ENCODE measurements at places on chromosomes 5 and 9.

- DNase-seq = no peak
Observed at GRCh38 chr9:94139672-94140417, 55.6 kb downstream of the PTPDC1 start.

GRCh38 chr9:12648925-12649324, 44.3 kb upstream of the TYRP1 start:
- DNase-seq = no peak

GRCh38 chr5:45225571-45226031, 416.9 kb downstream of the MRPS30 start:
- no peak for DNase-seq

- DNase-seq = no peak
Observed at GRCh38 chr5:89125372-89125771, 242.4 kb upstream of the MEF2C start.

DNA sequence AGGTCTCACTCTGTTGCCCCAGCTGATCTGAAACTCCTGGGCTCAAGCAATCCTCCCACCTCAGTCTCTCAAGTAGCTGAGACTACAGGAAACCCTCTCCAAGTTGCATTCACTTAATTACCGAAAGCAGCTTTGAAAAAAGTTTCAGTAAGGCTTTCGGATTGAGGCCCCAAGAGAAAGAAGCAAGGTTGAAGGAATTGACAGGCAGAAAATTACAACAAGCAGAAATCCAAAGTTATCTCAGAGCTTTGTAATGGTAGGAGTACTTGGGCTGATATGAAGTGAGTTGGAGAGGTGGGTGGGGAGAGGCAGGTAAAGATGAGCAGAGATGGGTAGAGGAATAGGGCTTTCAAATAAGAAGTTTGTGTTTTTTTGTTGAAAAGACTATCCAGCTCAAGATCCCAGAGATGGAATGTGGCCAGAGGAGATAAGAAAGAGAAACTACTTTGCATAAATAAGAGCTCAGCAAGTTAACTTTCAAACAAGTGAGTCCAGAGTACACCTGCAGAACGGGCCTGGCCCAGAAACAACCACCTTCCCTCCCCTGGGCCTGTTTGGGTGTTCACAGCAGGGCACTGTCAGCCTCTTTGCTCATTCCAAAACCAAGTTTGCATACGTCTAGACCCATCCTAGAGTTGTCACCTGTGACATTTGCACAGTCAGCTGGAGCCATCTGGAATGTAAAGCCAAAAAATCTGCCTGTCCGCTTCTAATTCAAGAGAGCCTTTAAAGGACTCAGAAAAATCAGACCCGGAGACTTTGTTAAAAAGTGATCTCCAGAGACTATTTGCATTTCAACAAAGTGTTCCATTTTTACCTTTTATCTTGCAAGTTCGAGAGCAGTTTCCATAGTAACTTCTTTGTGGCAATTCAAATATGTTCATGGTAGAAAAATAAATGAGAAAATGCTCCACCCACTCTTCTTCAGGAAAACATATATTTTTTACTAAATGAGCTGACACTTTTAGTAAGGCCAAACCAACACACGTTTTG, 2.2 kb upstream of the CLINT1 start:
- DNase-seq = no peak

DNA sequence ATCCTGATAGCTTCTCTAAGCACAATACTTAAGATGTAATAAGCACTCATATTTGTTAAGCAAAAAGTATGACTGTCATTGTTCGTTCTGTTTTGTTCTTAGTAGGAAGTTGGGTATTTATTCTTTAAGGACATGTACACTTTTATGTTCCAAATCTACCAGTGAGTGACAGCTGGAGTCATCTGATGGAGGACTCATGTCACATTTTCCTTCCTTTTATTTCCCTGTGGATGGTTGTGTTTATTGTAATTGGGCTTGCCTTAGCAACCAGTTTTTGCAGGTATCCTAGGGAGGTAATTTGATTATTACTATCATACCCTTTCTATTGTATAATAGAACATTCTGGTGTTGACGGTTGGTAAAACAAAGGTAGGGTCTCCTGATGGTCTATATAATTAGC, 145.7 kb downstream of the ZSWIM6 start:
- DNase-seq = no peak

GRCh38 chr5:146059460-146060220, 45.7 kb downstream of the PLAC8L1 start:
- DNase-seq = no peak

DNA sequence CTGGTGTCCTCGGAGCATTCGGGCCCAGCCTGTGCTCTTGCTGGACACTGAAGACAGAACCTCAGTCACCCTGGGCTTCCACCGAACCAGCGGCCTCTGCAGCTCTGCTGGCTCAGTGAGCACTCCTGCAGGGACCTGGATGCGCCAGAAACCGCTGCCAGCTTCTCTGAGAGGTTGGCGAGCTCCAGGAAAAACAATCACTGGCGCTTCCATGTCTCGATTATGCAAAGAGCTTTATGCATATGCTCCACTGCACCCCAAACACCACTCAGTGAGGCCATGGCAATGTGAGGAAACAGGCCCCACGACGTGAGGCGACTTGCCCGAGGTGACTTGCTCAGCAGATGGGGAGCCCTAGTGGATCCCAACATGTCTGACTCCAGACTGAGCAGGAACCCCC, 11.0 kb downstream of the PRDM12 start:
- DNase-seq = no peak

GRCh38 chr9:34190996-34191892, 12.4 kb downstream of the UBAP1 start:
- DNase-seq = no peak

- no peak for DNase-seq
Observed at GRCh38 chr5:176658817-176659511, 11.7 kb downstream of the TSPAN17 start.

GRCh38 chr9:129497005-129497812, 123.7 kb downstream of the C9orf50 start:
- DNase-seq = no peak

GRCh38 chr5:174335682-174336364, 290.3 kb downstream of the NSG2 start:
- DNase-seq = no peak

DNA sequence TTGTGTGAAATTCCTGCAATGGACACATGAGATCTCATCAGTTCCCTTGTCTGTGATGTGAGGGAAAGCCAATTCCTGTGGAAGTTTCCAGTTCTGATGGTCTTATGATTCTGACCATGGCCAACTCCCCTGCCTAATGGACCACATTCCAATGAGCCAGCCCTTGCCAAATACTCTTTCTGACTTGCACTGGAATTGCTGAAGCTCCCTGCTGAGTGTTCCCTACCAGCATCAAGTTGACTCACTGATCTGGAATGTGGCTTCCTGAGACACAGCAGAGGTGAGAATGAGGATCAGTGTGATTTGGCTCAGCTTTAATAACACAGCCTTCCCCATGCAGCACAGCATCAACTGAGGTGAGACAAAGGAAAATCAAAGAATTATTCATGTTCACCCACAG, 427.8 kb downstream of the KDM4C start:
- DNase-seq = no peak

DNA sequence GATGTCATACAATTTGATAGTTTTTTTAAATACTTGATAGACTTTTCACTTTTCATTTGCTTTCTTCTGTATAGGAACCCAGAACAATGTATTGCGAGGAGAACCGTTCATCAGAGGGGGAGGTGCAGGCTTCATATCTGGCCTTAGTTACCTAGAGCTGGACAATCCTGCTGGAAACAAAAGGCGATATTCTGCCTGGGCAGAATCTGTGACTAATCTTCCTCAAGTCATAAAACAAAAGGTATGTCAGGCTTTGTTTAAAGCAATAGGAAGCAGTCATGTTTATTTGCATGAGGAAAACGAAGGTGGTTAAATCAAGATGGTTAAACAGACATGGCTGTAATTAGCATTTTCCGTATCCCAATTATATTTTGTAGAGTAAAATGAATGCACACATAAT, 46.0 kb downstream of the C7 start:
- no peak for DNase-seq

DNA sequence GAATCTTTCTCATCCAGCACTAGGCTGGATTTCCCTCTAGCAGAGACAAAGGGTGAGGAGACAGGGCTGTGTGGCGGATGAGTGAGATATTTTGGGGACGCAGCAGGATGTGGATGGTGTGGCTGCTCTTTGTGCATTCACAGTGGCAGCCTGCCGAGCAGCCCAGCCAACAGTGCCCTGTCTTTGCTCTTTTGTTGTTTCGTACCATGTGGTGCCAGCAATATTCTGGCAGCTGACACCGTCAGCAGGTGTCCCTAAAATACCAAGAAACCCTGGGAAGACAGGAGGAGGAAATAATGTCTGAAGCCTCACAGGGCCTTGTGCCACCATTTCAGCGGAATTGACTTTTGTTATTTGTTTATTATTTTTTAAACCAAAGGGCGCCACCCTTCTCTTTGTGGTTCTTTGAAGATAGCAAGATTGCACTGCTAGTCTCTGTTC, 141.4 kb downstream of the CCDC192 start:
- no peak for DNase-seq

GRCh38 chr9:12708562-12709298, 15.5 kb downstream of the TYRP1 start:
- DNase-seq = no peak

GRCh38 chr5:137273511-137273910, 225.6 kb downstream of the SPOCK1 start:
- no peak for DNase-seq

DNA sequence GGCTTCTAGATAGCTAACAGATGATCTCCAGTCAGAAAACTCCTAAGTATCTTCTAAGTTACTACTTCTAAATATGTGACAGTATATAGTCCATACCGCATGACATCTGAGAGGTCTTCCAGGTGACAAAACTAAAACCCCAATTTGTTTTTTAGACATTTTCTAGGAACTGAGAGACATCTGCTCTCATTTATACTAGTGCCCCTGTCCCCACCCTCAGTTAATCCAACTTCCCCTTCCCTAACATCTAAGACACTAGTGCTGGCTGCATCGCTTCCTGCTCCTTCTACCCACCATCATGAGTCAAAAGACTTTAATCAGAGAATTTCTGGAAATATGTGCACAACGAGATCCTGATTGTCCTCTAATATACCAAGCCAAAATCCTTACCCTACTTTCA, 37.9 kb downstream of the FBXW11 start:
- no peak for DNase-seq

- DNase-seq = no peak
Observed at GRCh38 chr5:104241046-104241445, 678.5 kb upstream of the NUDT12 start.

DNA sequence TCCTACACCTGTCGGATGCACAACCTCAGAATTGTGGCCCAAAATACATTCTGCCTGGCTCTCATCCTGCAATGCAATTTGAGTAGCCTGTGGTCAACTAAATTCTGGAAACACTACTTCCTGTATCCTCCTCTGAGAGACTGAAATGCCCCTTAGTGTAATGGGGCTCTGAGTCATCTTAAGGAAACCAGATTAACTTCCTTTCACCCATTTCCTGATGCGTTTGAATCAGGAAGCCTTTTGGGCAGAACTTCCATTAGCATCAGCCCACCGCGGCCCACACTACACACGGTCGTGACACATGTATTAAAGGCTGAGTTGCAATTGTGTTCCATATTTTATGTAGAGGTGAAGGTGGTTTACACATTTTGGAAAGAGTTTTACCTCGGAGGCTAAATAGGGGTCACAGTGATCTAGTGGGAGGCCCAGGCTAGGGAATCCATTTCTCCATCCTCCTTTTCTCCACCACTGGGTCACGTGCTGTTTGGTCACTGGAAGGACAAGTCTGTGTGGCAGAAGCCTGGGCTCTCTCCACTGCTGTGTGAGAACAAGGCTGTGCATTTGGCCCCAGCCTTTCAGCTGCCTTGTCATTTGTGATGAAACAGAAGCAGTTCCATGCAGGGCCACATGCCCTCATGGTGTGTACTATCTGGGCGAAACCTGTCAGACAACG, 55.9 kb downstream of the DAP start:
- DNase-seq = no peak

GRCh38 chr5:103263054-103263453, 4.5 kb downstream of the MACIR start:
- DNase-seq = no peak
